GM04503 (cell line): ENCODE measurements at places on chromosomes 4 and X.

GRCh38 chr4:34181891-34182290 is 2062.4 kb downstream of the ARAP2 start:
- peak; percentile 62 for DNase-seq

- no peak for DNase-seq
Observed at GRCh38 chr4:71526637-71527406, 188.0 kb downstream of the SLC4A4 start.

GRCh38 chrX:97405031-97405660 is 521.4 kb downstream of the RPA4 start:
- no peak for DNase-seq

GRCh38 chr4:1472911-1473518 is 66.8 kb upstream of the NKX1-1 start:
- DNase-seq = no peak

DNA sequence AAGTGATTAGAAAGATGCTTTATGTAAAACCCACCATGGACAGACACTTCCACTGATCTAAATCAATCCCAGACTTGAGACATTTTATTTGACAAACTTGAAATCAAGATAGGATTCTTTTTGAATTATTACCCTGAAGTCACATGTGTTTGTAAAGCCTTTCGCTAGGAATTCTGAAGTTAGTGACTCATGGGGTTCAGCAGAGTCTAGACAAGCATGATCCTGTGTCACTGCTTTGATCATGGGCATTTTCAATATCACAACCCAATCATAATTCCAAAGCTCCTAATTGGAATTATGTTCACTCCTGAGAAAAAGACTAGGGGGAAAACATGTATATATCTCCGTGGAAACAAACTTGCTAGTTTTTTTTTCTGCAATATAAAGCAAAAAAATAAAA is 67.5 kb upstream of the BMP3 start:
- no peak for DNase-seq

DNA sequence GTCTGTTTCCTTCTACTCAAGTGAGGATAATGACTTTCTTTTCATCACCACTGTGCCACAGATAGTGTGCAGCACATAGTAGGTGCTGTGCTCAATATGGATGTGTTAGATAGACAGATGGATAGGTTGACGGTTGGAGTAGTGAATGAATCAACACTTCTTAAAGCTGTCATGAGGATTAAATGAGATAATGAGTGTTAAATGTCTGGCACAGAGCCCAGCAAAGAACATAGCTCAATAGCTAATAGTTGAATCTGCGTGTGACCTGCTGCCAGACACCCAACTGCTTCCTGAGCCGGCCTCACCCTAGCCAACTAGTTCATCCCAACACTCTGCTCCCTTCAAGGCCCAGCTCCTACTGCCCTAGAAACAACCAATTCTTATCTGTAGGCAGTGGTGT is 67.7 kb upstream of the PJA1 start:
- no peak for DNase-seq

DNA sequence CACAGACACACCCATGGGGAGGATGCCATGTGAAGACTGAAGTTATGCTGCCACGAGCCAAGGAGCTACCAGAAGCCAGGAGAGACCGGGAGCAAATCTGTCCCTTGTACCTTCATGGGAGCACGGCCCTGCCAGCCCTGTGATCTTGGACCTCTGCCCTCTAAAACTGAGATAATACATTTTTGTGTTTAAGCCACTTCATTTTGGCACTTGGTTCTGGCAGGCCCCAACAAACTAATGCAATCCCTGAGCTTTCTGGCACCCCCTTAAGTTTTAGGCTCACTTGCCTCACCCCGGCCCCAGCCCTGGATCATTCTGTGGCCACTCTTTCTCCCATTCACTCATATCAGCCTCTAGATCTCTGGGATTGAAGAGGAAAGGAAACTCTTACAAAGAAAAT is 35.4 kb downstream of the SEL1L3 start:
- no peak for DNase-seq

DNA sequence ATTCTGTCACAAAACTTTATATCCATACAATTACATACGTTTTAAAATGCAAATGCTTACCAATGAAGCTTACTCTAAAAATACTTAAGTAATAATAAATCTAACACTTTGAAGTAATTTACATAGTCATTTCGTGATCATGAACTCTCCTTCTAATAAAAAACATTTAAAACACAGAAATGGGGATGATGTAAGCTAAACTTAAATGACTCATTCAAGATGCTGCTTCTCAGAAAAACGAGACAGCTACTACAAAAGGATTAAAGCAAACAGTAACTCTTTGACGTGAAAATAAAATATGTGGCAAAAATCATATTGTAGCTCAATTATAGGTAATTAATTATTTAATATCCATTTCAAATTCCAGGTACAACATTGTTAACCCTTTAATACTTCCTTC is 148.7 kb downstream of the FGF16 start:
- DNase-seq = no peak

DNA sequence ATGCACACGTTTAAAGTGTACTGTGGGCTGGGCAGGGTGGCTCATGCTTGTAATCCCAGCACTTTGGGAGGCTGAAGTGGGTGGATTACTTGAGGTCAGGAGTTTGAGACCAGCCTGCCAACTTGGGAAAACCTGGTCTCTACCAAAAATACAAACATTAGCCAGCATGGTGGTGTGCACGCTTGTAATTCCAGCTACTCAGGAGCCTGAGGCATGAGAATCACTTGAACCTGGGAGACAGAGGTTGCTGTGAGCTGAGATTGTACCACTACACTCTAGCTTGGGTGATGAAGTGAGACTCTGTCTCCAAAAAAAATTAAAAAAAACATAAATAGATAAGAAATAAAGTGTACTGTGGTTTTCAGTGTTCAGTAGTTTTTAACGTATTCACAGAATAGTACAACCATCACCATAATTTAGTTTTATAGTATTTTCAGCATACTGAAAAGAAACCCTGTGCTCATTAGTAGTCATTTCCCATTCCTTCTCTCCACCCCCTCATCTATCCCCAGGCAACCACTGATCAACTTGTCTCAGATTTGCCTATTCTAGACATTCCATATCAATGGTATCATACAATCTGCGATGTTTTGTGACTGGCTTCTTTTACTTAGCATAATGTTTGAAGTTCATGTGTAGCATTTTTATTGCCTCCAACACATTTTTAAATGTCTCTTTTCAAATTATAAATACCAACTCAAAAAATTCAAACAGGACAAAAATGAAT is 19.1 kb downstream of the SLAIN2 start:
- DNase-seq = peak; percentile 50

DNA sequence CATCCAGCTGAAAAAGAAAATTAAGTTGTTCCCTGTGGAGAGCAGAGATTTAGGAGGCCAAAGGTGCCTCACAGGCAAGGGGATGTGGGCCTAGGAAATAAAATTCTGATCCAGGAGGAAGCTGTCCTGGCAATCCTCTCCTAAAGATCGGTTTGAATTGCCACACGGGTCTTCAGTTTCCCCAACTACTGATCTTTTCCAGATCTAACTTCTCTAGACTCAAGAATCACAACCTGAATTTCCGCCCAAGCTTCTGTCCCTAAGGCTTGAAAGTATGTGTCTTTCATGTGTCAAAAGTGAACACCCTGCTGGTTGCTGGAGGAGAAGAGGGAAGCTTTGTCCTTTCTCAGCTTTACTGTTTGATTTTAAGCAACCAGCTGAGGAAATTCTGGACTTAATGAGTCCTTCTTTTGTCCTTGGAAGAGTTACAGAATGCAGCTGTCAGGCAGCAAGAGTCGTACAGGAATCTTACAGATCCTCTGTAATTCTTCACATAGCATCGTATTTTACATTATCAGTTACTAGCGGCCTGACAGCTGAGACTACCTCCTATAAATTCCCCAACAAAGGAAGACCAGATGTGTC is 93.8 kb downstream of the INPP4B start:
- no peak for DNase-seq

GRCh38 chr4:19151684-19152083 is 1100.0 kb upstream of the SLIT2 start:
- DNase-seq = no peak

DNA sequence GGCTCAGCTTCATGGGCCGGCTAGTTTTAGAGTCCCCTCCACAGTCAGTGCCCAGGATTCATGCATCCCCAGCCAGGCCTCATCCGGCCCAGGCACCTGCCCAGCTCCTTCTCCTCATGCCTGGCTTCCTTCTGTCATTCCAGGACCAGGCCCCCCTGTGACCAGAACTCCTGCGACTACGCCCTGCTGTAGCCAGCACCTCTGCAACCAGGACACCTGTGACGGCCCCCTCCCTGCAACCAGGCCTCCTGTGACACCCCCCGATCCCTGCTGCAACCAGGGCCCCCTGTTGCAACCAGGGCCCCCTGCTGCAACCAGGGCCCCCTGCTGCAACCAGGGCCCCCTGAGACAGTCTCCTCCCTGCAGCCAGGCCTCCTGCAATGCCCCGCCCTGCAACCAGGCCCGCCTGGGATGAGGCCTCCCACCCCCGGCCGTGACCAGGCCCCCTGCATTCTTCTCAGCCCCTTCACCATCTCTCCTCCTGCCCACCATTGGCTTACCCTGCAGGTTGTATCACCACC is 46.8 kb downstream of the HTRA3 start:
- no peak for DNase-seq

DNA sequence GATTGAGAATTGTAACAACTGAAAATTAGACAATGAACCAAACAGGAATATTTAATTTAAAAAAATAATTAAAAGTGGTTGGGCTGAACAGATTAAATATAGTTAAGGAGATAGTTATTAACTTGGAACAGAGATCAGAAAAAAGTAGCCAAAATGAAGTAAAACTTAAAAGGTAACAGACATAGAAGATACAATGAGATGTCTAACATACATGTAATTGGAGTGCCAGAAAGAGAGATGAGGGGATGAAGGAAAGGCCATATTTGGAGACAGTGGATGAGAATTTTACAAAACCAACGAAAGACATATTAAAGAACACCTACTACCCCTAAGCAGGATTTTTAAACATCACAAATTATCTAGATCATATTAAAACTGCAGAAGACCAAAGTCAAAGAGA is 8.0 kb downstream of the TBC1D9 start:
- DNase-seq = no peak

- no peak for DNase-seq
Observed at GRCh38 chrX:53155512-53156206, 61.7 kb downstream of the KANTR start.

DNA sequence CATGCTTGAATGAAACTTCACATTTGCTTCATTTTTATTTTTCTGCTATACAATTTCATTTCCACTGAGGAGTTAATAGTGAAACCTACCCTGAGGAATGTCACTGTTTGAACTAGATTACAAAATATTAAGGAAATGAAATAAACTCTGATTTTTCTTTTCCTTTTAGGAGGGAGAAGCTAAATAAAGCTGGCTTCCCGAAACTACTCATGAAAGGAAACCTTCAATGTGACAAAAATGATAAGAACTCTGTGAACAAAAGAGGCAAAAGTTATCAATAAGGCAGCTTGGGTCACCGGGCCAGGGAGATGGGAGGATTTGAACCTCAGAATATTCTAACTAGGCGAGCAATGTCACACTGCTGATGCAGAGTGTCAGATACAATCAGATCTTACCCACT is 185.2 kb downstream of the APBB2 start:
- no peak for DNase-seq

- DNase-seq = no peak
Observed at GRCh38 chr4:137519406-137519805, 12.9 kb downstream of the PCDH18 start.

GRCh38 chr4:22991576-22991975 is 298.8 kb downstream of the GBA3 start:
- no peak for DNase-seq

DNA sequence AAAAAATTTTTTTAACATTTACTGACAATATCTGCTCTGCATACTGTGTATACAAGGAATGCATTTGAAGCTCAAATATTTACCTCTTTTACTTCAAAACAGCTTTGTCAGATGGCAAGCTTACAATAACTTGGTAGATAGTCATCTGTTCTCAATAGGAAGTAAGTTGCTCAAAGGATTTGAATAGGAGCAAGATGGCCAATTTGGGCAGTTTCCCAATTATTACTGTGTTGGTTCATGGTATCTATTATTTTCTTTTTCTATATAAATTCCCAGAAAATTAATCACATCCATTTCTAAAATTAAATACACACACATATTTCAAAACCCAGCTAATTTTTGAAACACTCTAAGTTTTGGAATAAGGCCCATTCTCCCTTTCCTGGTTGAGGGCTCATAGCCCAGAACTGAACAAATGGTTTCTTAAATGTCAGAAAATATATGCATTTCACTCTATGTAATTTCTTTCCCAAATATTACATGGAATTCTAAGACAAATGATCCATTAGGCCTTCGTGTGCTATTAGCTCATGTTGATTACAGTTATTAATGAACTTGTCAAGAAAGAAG is 60.2 kb upstream of the BLTP1 start:
- DNase-seq = no peak

- no peak for DNase-seq
Observed at GRCh38 chr4:109574443-109574850, 14.4 kb downstream of the MCUB start.

DNA sequence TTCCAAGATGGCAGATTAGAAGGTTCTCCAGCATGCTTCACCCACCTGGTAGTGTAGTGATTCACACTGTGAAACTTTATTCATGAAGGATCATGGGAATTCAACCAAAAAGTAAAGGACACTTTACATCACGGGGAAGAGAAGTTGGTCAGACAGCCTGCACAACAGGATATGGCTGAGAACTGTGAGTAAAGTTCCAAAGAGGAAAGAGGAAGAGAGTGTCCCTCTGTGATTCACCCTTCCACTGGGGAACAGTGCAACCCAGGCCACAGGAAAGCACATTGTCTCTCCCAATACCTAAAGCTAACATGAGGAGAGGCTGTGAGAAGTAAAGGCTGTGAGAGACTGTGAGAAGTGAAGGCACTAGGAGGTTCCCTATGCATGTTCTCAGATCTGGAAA is 137.2 kb downstream of the STPG2 start:
- no peak for DNase-seq

GRCh38 chr4:54547299-54548097 is 110.3 kb upstream of the KIT start:
- no peak for DNase-seq

- no peak for DNase-seq
Observed at GRCh38 chrX:130083107-130083490, 27.2 kb downstream of the ELF4 start.

GRCh38 chrX:107677909-107678308 is 49.6 kb downstream of the PRPS1 start:
- DNase-seq = no peak

DNA sequence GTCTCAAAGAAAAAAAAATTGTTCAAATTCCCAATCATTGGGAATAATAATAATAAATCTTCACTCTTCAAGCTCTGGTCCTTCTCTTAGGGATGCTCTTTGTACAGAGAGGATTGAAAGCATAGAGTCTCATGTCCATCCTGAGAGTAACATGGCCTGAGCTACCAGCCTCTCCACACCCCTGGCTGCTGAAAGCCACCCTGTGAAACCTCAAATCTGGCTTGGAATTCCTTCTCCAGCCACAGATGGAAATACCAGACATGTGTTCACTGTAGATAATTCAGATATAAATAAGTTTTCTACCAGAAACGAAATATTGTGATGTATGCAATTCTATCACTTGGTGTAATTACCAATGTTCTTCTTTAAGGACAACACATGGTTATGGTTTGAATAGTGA is 140.6 kb downstream of the ARSF start:
- DNase-seq = no peak
